ENCODE measurements at places on chromosomes 7 and 10.

DNA sequence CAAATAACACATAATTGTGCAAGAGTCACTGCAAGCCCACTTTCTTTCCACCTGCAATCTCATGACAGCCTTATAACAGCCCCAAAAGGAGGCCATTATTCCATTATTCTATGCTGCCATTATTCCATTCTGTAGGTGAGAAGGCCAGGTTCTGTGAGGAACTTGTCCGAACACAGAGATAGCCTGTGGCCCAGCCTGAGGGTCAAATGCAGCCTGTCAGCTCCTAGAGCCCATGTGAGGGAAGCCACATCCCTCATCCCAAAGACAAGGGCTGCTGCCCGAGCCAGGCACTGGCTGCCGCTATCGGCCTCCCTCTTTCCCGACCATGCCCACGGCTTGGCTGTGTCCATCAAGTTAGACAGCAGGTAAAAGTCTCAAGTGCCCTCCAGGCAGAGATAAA lies 24.1 kb upstream of the C10orf71 start:
- no peak for DNase-seq

DNA sequence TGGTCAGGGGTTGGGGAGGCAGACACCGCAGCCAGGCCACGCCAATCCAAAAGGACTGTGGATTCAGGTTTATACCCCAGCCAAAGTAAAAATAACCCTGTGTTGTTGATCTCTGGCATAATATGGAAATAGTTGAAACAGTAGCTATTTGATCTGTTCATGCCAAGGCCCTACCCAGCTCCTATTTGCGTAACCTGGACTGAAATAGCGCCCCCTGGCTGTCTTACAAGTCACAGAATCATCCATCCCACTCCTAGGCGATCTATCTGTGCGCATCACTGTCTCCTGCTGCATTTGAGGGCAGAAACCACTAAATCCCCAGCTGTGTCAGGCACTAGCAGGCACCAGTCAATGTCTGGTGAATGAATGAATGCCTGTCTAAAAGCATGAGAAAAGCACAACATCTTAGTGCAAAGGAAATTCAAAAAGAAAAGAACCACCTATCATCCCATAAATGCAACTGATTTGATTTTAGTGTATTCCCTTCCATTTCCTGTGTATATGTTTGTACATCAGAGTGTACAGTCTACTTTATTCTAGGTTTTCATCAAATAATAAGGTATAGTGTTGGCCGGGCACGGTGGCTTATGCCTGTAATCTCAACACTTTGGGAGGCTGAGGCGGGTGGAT lies 160.0 kb downstream of the SLIT1 start:
- no peak for DNase-seq

GRCh38 chr10:32049113-32049512 lies 7.1 kb downstream of the KIF5B start:
- DNase-seq = no peak

GRCh38 chr7:18623389-18623788 lies 127.8 kb downstream of the HDAC9 start:
- no peak for DNase-seq

- no peak for DNase-seq
Observed at GRCh38 chr10:23422003-23422411, 16.9 kb upstream of the OTUD1 start.

DNA sequence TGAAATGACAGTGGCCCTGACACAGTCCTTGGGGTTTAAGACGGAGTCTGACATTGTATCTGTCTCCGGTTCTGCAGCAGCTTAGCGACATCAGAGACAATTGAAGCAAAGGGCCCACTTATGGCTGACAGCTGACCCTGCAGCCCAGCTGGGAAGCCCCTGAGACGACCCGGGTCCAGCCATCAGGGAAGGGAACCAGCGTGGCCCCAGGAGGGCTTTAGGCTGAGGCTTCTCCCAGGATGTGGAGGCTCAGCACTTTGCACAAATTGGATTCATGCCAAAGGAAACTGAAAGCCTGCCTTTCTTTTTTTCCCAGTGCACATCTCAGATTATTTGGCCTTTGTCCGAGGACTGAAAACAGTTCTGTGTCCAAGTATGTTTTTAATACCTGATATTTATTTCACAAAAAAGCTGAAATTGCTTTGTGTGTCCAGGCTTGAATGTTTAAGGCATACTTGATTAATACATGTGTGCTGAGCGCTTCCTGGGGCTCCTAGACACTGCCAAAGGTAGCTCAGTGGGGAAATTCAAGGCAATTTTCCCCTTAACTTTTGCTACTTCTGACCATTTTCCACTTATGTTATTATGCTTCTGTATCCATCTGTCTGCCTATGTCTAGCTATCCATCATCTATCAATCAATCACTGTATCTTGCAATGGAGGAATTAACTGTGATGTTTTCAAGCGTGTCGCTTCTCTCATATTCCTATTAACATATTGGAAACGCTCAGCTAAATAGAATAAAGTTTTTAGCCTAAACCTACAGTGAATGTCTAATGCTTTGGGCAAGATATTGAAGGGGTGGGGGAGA lies 34.8 kb downstream of the KLF6 start:
- no peak for DNase-seq
